ENCODE measurements at places on chromosomes 7 and 10. TPM values are rescaled to one million over a fixed set of nuclear protein-coding genes. Genes with fewer than 3 reads are reported as not detected.

DNA sequence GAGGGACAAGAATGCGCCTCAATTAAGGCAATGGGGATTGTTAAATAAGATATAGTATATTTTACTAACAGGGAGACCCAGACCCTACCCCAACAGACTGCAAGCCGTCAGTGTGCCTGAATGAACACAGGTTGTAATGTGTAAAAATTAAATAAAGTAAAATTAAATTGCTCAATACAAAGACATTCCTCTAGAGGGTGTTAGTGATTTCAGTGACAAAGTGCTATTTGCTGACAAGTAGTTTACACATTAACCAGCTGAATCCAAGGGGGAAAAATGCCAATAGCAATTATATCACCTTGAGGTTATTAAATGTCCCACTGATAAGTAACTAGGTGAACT lies 110.5 kb downstream of the EBF3 start:
- H3K27ac ChIP-seq, result no peak overlapping the region
- no peaks in the 10 kb centered on the region for H3K27me3 ChIP-seq
- H3K36me3 ChIP-seq, result no peaks in the 10 kb centered on the region
- no peak for DNase-seq
- no peak overlapping the region for H3K4me3 ChIP-seq

Gene TCERG1L
- 6.9 TPM for total RNA-seq

DNA sequence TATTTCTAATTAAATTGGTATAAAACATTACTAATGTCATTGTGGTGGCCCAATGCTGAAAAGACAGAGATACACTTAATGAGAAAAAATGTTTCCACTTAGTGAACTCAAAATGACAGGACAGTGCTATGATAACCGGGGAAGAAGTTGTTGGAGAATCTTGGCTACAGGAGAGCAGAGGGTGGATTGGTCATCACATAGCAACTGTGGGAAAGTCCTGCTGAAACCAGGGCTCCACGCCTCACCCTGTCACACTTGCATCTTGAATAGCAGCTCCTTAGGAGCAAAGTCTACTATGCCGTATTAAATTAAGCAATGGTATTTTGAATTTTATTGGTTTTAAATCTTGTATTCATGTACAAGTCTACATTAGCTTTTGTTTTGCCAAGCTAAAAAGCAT lies 225.5 kb downstream of the KLF6 start:
- no peaks in the 10 kb centered on the region for H3K27me3 ChIP-seq
- no peak for DNase-seq

- H3K36me3 ChIP-seq, result no peaks in the 10 kb centered on the region
- no peak for DNase-seq
- no peak overlapping the region for H3K4me3 ChIP-seq
- H3K4me1 ChIP-seq, result no peaks in the 10 kb centered on the region
- H3K27ac ChIP-seq, result no peak overlapping the region
- no peaks in the 10 kb centered on the region for H3K27me3 ChIP-seq
Observed at GRCh38 chr10:113691381-113691780, 11.7 kb downstream of the CASP7 start.

Gene KLHDC10
- 21.1 TPM for total RNA-seq

GRCh38 chr7:120554960-120555571 lies 282.1 kb downstream of the KCND2 start:
- no peak for DNase-seq
- no peak overlapping the region for H3K4me3 ChIP-seq
- H3K27ac ChIP-seq, result no peak overlapping the region
- no peaks in the 10 kb centered on the region for H3K4me1 ChIP-seq
- H3K27me3 ChIP-seq, result no peaks in the 10 kb centered on the region

- DNase-seq, result no peak
- no peak overlapping the region for H3K4me3 ChIP-seq
- no peaks in the 10 kb centered on the region for H3K4me1 ChIP-seq
- no peak overlapping the region for H3K27ac ChIP-seq
Observed at GRCh38 chr10:4353059-4353655, 472.9 kb upstream of the AKR1E2 start.

- H3K27ac ChIP-seq, result no peak overlapping the region
- DNase-seq, result no peak
- no peak overlapping the region for H3K4me3 ChIP-seq
- H3K36me3 ChIP-seq, result no peaks in the 10 kb centered on the region
- peaks cover 6% of the 10 kb centered on the region for H3K4me1 ChIP-seq
Observed at GRCh38 chr7:28125431-28126409, 54.9 kb downstream of the JAZF1 start.
